ENCODE measurements at places on chromosomes 11 and 22.
A peak's percentile ranks its signal among the peaks of the same experiment; 100 is the strongest.

- H3K4me3 ChIP-seq = no peak overlapping the region
- no peaks in the 10 kb centered on the region for H3K36me3 ChIP-seq
- no peaks in the 10 kb centered on the region for H3K27me3 ChIP-seq
- no peak overlapping the region for H3K27ac ChIP-seq
- no peaks in the 10 kb centered on the region for H3K4me1 ChIP-seq
These were observed 14.7 kb downstream of the ZBTB44 start for GRCh38 chr11:130299978-130300377.

GRCh38 chr11:123451183-123451781, 21.2 kb downstream of the GRAMD1B start:
- no peak overlapping the region for H3K27ac ChIP-seq
- no peaks in the 10 kb centered on the region for H3K27me3 ChIP-seq
- DNase-seq = no peak
- no peaks in the 10 kb centered on the region for H3K4me1 ChIP-seq

GRCh38 chr22:44604991-44605390, 97.0 kb upstream of the PRR5 start:
- no peak overlapping the region for H3K27ac ChIP-seq
- no peaks in the 10 kb centered on the region for H3K4me1 ChIP-seq
- no peak for DNase-seq
- peaks cover 34% of the 10 kb centered on the region for H3K27me3 ChIP-seq
- no peak overlapping the region for H3K4me3 ChIP-seq
- H3K36me3 ChIP-seq = no peaks in the 10 kb centered on the region

- H3K4me1 ChIP-seq = no peaks in the 10 kb centered on the region
- DNase-seq = no peak
- no peaks in the 10 kb centered on the region for H3K36me3 ChIP-seq
- H3K27ac ChIP-seq = no peak overlapping the region
These were observed 23.4 kb downstream of the C2CD3 start for GRCh38 chr11:74147199-74147929.

DNA sequence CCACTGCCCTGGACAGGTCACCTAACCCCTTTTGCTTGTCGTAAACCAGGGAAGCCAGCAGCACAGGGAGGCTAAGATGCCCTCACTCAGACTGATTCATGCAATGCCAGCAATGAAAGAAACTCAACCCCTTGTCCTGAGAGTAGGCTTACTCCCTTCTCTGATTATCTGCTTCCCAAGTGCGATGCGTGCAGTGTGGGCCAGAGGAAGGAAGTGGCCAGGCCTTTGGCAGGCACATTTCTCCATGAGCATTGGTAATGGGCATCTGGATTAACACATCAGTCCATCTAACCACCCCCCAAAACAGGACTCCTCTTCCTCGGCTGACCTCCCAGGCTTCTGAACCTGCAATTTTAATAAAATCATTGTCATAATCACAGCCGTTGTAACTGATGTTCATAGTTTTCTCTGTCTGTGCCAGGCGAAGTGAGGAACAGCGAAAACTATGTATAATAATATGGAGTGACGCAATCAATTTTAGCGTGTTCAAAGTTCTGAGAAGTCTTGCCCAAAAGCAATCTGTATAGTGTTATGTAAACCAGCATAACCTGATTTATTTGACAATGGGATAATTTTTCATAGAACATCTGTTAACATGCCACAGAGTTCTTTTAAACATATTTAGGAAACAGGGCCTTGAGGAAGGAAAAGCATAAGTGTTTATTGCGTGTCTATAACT, 33.9 kb downstream of the TST start:
- no peak for DNase-seq
- no peaks in the 10 kb centered on the region for H3K36me3 ChIP-seq
- H3K27me3 ChIP-seq = peaks cover 9% of the 10 kb centered on the region

- H3K4me1 ChIP-seq = no peaks in the 10 kb centered on the region
- H3K36me3 ChIP-seq = no peaks in the 10 kb centered on the region
- no peak for DNase-seq
- no peak overlapping the region for H3K4me3 ChIP-seq
- H3K27ac ChIP-seq = no peak overlapping the region
These were observed 101.7 kb downstream of the SNX19 start for GRCh38 chr11:130814440-130815096.

- no peak overlapping the region for H3K4me3 ChIP-seq
- no peaks in the 10 kb centered on the region for H3K4me1 ChIP-seq
- no peak for DNase-seq
- H3K27me3 ChIP-seq = no peaks in the 10 kb centered on the region
- no peaks in the 10 kb centered on the region for H3K36me3 ChIP-seq
- H3K27ac ChIP-seq = peak overlapping the region; percentile 33
These were observed 67.7 kb downstream of the CELSR1 start for GRCh38 chr22:46469711-46470110.

DNA sequence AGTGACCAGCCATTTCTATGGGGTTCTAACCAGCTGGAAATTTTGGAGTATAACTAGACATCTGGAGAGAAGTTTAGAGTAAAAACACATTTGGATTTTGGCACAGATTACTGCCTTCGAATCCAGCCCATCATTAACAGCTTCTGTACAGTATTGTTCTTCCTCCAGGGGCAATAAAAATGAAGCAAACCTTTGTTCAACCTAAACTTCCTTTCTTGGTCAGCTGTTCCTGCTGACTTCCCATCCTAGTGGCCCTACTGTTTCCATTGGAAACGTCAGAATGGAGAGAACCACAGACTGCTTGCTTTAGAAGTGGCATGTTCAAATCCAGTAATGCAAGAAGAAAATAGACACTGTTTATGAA, 203.7 kb upstream of the MTMR2 start:
- no peaks in the 10 kb centered on the region for H3K27me3 ChIP-seq
- H3K4me3 ChIP-seq = no peak overlapping the region
- no peak for DNase-seq
- peak overlapping the region; percentile 62 for H3K27ac ChIP-seq
- no peaks in the 10 kb centered on the region for H3K4me1 ChIP-seq
- H3K36me3 ChIP-seq = no peaks in the 10 kb centered on the region

GRCh38 chr11:17475666-17476316, 854 bp downstream of the ABCC8 start:
- H3K27ac ChIP-seq = no peak overlapping the region
- no peaks in the 10 kb centered on the region for H3K36me3 ChIP-seq
- DNase-seq = no peak
- no peaks in the 10 kb centered on the region for H3K27me3 ChIP-seq
- H3K4me3 ChIP-seq = peak overlapping the region; percentile 26
- H3K4me1 ChIP-seq = no peaks in the 10 kb centered on the region

DNA sequence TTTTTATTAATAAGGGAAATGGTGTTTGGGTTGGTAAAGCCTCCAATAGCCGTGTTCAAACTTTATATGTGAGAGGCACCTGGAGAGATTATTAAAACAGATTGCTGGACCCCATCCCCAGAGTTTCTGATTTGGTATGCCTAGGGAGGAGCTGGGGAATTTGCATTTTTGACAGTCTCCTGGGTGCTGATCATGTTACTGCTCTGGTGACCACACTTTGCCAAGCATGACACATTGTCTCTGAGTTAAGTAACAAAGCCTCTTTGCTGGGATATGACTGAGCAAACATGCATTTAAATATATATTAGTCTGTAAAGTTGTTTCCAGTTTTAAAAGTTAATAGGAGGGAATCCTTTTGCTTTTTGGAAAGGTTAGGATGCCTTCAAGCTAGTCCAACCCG, 140.4 kb downstream of the NAV2 start:
- H3K4me3 ChIP-seq = no peak overlapping the region
- no peaks in the 10 kb centered on the region for H3K36me3 ChIP-seq
- H3K27ac ChIP-seq = no peak overlapping the region
- no peaks in the 10 kb centered on the region for H3K4me1 ChIP-seq

GRCh38 chr22:27163162-27164137, 506.1 kb downstream of the MIAT start:
- H3K36me3 ChIP-seq = no peaks in the 10 kb centered on the region
- no peak overlapping the region for H3K27ac ChIP-seq
- no peaks in the 10 kb centered on the region for H3K4me1 ChIP-seq
- no peak for DNase-seq
- H3K27me3 ChIP-seq = no peaks in the 10 kb centered on the region

GRCh38 chr11:94604482-94604881, 37.3 kb downstream of the PIWIL4 start:
- no peaks in the 10 kb centered on the region for H3K4me1 ChIP-seq
- no peaks in the 10 kb centered on the region for H3K36me3 ChIP-seq
- H3K27me3 ChIP-seq = no peaks in the 10 kb centered on the region
- no peak overlapping the region for H3K4me3 ChIP-seq

DNA sequence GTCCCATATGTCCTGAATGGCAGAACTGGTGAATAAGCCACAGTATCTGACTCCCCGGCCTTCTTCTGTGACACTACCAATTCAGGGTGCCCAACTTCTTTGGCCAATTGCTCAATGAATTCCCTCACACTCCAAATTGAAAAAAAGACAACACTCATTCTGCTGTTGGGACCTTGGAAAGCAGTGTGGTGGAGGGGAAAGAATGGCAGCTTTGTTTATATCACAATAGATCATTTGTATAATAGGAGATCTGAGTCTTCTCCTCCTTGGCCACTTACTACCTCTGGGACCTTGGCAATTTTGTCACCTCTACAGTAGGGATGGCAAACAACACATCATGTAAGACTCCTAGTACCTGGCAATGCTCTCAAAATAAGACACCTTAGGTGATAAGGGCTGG, 64.6 kb downstream of the OPCML start:
- no peaks in the 10 kb centered on the region for H3K36me3 ChIP-seq
- DNase-seq = no peak
- no peak overlapping the region for H3K27ac ChIP-seq

DNA sequence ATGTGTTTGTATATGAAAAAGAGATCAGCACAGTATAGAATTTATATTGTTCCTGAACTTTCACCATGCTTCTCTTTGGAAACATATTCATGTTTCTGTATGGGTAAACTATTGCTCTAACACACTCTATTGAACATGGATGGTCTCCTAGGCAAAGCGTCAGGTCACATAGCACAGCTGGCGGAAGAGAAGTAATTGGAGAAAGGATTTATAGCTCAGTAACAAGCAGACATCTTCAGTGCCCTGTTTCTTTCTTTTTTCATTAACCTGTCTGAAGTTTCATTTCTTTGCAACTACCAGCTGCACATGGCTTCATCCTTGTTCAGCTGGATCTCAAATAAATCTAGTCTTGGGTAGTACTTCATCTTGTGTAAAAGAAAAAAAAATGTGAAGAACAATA, 84.4 kb upstream of the TRPC6 start:
- no peaks in the 10 kb centered on the region for H3K36me3 ChIP-seq
- H3K27me3 ChIP-seq = no peaks in the 10 kb centered on the region
- H3K4me1 ChIP-seq = no peaks in the 10 kb centered on the region
- H3K27ac ChIP-seq = no peak overlapping the region

DNA sequence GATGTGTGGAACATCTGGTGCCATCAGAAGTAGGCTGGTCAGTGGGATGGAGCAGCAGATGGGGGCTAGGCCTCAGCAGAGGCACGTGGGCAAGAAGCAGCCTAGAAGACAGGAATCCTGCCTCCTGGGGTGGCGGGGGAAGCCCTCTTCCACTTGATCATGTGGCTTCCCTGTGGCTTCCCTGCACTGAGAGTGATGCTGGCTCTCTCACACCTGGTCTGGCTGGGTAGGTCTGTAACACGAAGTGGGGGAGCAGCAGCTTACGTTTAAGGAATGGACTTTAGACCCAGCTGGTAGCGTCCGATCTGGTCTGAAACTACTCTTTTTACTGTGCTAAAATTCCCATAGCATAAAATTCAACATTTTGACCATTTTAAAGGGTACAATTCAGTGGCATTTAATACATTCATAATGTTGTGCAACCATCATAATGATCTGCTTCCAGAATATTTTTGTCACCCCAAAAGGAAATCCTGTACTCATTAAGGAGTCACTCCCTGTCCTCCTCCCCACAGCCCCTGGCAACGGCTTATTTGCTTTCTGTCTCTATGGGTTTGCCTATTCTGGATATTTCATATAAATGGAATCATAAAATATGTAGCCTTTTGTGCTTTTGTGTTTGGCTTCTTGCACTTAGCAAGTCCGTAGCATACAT, 21.7 kb downstream of the PTPN5 start:
- no peak overlapping the region for H3K4me3 ChIP-seq
- no peaks in the 10 kb centered on the region for H3K4me1 ChIP-seq
- DNase-seq = no peak
- H3K36me3 ChIP-seq = no peaks in the 10 kb centered on the region
- no peak overlapping the region for H3K27ac ChIP-seq

GRCh38 chr11:126432525-126432924, 77.0 kb downstream of the ST3GAL4 start:
- no peaks in the 10 kb centered on the region for H3K27me3 ChIP-seq
- H3K4me3 ChIP-seq = no peak overlapping the region
- no peak for DNase-seq
- no peaks in the 10 kb centered on the region for H3K36me3 ChIP-seq
- H3K4me1 ChIP-seq = no peaks in the 10 kb centered on the region
- H3K27ac ChIP-seq = peak overlapping the region; percentile 72

GRCh38 chr11:83717537-83717936, 431.4 kb upstream of the CCDC90B start:
- no peak for DNase-seq
- H3K27ac ChIP-seq = no peak overlapping the region
- H3K4me3 ChIP-seq = no peak overlapping the region
- no peaks in the 10 kb centered on the region for H3K27me3 ChIP-seq
- H3K4me1 ChIP-seq = no peaks in the 10 kb centered on the region

DNA sequence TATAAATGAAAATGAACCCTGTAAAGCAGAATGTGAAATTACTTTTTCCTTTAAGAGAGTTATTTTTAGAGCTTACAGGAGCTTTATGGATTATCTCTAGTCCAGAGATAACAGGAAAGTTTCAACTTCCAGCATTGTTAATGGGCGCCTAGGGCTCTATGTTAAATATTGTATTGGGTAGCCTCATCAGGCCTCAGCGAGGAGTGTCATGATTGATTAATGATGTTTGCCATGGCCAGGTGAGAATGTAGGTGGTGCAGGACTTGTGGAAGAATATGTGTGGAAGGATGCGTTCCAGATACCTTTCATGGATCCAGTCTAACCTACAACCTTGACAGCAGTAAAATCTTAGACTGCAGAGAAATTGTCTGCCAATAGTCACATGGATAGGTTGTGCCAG, 50.6 kb downstream of the ME3 start:
- no peak overlapping the region for H3K4me3 ChIP-seq
- H3K4me1 ChIP-seq = peaks cover 2% of the 10 kb centered on the region
- H3K27me3 ChIP-seq = no peaks in the 10 kb centered on the region
- peak overlapping the region; percentile 44 for H3K27ac ChIP-seq
- no peaks in the 10 kb centered on the region for H3K36me3 ChIP-seq

DNA sequence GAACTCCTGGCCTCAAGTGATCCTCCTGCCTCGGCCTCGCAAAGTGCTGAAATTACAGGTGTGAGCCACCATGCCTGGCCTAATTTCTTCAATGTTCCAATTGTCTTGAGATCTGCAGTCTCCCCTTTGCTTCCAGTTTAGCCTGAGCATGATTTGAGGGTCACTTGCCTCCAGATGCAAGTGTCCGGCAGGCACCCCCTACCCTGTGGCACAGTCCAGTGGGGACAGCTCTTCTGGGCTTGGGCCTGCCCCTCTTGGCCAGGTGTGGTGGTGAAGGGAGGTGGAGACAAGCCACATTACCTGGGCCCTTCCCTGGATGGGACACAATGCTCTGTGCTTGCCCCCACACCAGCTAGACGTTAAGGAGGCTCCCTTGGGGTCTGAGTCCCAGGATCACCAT, 21.3 kb upstream of the CACNG2 start:
- DNase-seq = no peak
- no peak overlapping the region for H3K4me3 ChIP-seq
- H3K27me3 ChIP-seq = no peaks in the 10 kb centered on the region
- no peak overlapping the region for H3K27ac ChIP-seq
